ENCODE measurements at places on chromosomes 5 and 9.

DNA sequence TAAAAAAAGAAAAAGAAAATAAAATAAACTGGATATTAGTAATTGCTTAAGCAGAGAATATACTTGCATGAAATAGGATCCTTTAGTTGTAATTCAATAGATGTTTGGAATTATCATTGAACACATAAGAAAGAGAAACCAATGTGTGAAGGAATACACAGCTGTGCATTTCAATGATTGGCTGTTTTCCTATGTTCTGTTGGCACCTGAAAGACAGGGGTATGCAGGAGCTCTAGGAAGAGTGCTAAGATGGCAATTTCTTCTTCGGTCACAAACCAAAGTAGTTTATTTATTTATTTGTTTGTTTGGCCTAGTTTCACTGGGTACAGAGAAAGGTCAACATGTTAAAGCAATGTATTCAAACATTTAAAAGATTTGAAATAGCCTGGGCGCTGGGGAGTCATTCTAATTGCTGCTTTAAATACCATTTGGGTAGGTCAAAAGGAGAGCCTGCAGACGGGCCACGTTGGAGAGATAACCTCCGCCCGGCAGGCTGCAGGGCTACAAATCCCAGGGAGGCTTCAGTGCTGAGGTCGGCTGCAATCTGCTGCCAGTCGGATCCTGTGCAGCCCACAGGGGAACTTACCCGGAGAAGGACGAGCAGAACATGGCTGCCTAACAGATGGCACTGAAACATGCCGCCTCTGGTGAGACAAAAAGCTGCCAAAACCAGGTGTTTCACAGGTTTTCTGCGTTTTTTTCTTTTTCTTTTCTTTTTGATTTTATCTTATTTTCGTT, 154.2 kb upstream of the TYRP1 start:
- no peak for DNase-seq

DNA sequence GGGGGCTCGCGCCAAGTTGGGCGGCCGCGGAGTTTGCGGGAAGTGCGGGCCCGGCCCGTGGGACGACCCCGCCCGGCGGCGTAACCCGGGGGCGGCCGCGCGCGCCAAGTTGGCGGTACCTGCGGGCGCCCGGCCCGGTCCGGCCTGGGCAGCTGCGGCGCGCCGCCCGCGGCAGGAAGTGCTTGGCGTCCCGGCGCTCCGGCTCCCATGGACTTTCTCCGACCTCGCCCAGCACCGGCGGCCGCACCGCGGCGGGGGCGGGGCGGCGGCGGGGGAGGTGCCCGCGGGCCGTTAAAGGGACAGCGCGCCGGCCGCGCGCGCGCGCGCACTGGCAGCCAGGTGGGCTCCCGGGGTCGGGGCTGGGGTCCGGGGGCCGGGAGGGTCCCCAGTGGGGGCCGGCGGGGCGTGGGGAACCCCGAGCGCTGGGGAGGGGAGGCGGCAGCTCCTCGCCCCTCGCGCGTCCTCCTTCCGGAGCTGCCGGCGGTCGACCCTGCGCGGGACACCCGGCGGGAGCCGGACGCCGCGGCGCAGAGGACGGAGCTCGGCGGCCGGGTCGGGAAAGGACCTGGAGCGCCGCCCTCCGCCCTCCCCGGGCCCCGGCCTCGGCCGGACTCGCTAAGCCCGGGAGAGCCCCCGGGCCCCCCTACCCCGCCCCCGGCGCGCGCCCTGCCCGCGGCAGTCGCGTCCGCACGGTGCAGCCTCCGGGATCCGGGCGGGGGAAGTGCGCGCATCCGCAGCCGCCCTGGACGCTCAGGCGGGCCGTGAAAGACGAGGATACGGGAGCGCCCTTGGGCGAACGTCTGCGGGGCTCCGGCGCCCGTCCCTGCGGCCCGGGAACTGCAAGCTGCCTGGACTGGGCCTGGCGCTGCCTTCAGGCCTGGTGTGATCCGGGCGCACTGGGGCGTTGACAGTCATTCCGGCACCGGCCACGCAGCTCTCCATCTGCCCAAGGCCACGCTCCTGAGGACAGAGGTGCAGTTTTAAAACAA, at the start of gene NACC2:
Gene NACC2, minus strand, starts transcription at position 220 of the 989 bp plus-strand sequence. CDS start 44,768 bp downstream, outside the sequence.
- peak; percentile 30 for DNase-seq

DNA sequence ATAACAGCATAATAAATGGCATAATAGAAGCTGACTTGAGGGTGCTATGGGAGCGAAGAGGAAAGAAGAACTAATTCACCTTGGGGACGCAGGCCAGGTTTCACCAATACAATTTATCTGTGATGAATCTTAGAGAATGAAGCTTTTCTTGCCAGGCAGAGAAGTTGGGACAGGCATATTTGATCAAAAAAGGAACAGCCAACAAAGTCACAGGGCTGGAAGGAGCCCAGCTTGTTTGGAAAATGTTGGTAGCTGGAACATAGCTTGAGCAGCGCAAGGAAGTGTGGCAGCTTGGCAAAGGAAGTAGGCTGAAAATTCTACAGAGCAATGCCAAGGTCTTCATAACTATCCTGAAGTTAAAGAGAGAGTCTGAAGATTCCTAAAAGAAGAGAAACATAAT, 181.5 kb upstream of the OR13F1 start:
- peak; percentile 58 for DNase-seq

GRCh38 chr5:80810425-80810824, 149.7 kb upstream of the RASGRF2 start:
- DNase-seq: no peak

- DNase-seq: peak; percentile 83
Measured at GRCh38 chr5:39547553-39548154, 122.9 kb upstream of the DAB2 start.
